ENCODE measurements at places on chromosomes 4 and X. TPM values are rescaled to one million over a fixed set of nuclear protein-coding genes. Genes with fewer than 3 reads are reported as not detected.

The PRRG3 gene
- 5.6 TPM for total RNA-seq

DNA sequence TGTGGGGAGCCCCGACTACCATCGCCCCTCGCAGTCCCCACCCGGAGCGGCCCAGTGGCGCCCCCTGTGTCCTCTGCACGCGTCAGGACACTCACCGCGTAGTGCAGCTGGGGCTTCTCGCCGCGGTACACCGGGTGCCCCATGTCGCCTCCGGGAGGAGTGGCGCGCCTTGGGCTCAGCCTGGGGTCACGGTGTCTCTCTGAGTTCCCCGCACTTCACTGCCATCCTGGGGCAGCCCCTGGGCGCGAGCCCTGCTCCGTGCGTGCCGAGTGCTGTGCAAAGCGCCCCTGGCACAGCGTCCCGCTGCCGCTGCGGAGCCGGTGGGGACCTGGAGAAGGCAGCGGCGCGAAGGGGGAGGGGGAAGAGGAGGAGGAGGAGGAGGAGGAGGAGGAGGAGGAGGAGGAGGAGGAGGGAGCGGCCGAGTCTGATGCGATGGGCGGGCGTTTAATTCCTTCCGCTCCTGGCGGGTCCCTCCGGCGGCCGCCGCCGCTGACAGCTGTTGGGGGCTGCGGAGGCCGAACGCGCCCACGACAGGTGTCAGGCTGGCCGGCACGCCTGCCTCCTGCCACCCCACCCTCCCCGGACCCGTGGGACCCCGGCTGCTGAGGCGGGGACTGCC is 134.3 kb downstream of the AMELX start:
- H3K4me1 ChIP-seq, result no peaks in the 10 kb centered on the region
- peak overlapping the region; percentile 44 for H3K27ac ChIP-seq
- peaks cover 57% of the 10 kb centered on the region for H3K27me3 ChIP-seq
- peak; percentile 58 for DNase-seq

DNA sequence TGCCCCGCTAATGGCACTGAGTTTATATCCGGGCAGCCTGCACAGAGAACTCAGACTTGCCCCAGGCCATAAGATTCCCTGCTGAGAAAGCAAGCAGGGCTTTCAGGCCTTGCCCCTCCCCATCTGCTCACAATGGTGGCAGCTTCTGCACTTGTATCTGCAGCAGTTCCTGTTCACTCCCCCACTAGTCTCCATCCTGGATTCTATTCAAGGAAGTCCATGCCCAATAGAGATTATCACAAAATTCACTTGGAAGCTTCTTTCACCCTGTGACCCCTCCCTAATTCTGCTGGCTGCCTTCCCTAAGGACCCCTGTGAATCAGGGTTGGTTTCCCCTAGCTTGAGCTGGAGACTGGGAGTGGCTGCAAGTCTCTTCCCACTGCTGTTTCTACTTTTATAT is 34.5 kb upstream of the UCP1 start:
- DNase-seq, result no peak
- no peak overlapping the region for H3K27ac ChIP-seq
- H3K4me3 ChIP-seq, result no peak overlapping the region
- H3K36me3 ChIP-seq, result no peaks in the 10 kb centered on the region
- H3K4me1 ChIP-seq, result no peaks in the 10 kb centered on the region

DNA sequence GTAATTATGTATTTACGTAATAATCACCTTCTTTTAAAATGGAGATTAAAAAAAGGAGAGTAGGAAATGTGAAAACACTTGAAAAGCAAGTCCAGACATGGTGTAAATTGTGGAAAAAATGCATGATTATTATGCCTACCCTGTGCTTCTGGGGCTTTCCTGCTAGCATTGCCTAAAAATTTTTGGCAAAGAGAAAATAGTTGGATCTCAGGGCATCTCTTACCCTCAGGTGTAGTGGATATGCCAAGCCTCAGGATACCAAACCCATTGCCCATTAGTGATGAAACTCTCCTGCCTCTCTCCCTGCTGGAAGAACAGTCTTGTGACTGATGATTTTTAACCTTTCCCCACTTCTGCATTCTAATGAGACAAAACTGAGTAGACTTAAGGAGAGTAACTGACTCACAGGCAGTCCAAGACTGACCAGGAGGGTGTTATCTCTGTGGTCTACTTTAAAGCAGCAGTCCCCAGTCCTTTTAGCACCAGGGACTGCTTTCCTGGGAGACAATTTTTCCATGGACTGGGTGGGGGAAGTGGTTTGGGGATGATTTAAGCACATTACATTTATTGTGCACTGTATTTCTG is 174.6 kb downstream of the ZNF330 start:
- H3K27ac ChIP-seq, result no peak overlapping the region
- H3K27me3 ChIP-seq, result no peaks in the 10 kb centered on the region
- no peaks in the 10 kb centered on the region for H3K36me3 ChIP-seq
- H3K4me3 ChIP-seq, result no peak overlapping the region
- no peaks in the 10 kb centered on the region for H3K4me1 ChIP-seq
- no peak for DNase-seq

DNA sequence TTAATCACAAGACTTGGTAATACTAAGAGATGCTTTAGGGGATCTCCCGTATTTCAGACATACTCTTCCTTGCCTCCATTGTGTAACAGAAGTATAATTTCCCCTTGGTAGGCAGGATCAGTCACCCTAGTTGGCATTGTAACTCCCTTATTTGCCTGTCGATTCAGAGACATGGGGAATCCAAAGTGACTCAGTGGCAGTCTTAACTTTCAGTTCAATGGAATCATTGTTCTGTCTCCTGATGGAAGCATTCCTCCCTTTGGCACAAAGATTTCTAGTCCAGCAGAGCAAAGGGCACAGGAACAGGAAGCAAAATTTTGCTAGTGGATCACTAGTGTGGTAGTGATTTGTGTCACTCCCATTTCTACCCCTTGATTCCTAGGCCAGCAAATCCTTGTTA is 80.4 kb downstream of the DCUN1D4 start:
- no peaks in the 10 kb centered on the region for H3K27me3 ChIP-seq
- DNase-seq, result no peak
- H3K4me3 ChIP-seq, result no peak overlapping the region
- H3K27ac ChIP-seq, result no peak overlapping the region
